ENCODE measurements at places on chromosomes 16 and 17.

DNA sequence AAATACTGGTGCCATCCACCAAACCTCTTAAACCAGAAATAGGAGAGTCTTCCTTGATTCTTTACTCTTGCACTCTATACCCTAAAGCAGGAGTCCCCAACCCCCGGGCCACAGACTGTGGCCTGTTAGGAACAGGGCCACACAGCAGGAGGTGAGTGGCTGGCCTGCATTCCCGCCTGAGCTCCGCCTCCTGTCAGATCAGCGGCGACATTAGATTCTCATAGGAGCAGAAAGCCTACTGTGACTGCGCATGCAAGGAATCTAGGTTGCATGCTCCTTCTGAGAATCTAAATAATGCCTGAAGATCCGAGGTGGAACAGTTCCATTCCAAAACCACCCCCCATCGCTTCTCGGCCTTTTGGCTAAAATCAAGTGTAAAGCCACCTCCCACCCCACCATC lies 30.3 kb upstream of the SRCIN1 start:
- no peaks in the 10 kb centered on the region for H3K4me1 ChIP-seq
- H3K4me3 ChIP-seq = no peak overlapping the region
- no peaks in the 10 kb centered on the region for H3K36me3 ChIP-seq
- no peaks in the 10 kb centered on the region for H3K27me3 ChIP-seq
- peak; percentile 20 for DNase-seq
- no peak overlapping the region for H3K27ac ChIP-seq

- H3K27ac ChIP-seq = no peak overlapping the region
- no peak for DNase-seq
- no peaks in the 10 kb centered on the region for H3K4me1 ChIP-seq
- no peaks in the 10 kb centered on the region for H3K27me3 ChIP-seq
- H3K4me3 ChIP-seq = no peak overlapping the region
- H3K36me3 ChIP-seq = no peaks in the 10 kb centered on the region
These were observed 209.7 kb downstream of the CCDC182 start for GRCh38 chr17:57535249-57535966.

DNA sequence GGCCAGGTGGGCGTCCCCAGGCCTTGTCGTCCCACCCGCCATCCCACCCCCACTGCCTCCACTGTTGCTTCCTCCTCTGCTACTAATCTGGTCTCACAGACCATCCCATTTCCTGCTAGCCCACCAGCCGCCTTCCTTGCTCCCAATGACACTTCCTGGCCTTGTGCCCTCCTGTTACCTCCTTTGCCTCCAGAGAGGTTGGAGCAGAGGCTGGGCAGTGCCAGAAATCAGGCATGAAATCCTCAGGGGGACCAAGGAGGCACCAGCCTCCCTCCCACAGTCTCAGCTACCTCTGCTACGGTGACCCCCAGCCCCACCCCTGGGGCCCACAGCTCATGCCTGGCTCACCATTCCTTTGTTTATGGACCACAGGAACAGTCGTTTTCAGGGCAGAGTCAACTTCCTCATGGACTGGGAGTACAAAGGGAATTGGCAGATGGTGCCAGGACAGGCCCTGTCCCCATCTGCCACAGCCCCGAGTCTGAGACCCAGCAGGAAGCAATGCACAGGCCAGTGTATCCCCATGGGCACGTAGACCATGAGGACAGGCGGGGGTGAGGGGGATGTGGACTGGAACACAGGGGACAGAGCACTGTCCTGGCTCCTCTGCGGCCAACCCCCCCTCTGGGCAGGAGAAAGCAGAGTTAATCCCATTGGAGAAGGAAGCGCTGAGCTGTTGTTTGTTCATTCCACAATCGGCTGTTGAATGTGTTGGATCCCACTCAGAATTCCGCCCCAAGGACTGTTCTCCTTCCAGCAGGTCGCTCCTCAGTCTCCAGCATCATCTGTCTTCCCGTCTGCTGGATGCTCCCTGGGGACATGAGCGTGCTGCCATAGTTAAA lies 2.2 kb upstream of the CDH5 start:
- H3K4me3 ChIP-seq = no peak overlapping the region
- peaks cover 44% of the 10 kb centered on the region for H3K27me3 ChIP-seq
- DNase-seq = peak; percentile 79

DNA sequence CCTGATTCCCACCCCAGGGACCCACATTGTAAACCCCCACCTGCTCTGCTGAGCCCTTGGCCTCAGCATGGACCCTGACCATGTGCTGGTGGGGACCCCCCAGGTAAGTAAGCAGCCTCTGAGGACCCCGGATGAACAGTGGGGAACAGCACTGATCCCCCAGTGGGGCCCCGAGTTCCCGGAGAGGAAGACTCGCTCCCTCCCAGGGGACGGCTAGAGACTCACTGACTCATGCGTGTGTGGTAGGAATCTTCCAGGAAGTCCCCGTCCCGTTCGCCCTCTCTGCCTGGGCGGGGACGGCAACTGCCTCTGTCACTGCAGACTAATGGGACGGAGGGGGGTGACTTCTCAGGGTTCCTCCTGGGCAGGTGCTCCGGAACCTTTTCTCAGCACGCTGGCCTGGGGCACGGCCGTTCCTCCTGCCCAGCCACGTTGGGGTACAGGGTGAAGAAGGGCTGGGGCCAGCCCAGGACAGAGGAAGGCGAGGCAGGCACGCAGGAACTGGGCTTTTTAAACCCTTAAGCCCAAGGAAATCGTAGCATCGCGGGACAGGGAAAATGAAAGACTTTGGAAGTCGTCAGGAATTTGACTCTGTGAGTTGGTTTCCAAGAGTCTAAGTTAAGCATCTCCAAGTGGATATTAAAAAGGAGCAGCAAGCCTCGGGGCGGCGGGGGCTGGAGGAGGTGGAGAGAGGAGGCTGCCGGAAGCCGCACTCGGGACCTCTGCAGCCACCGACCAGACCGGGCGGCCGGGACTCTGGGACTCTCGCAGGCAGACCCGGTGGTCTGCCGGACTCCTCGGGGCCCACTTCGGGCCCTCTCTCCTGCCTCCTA lies 178.7 kb downstream of the SEC14L1 start:
- peaks cover 18% of the 10 kb centered on the region for H3K4me1 ChIP-seq
- DNase-seq = peak; percentile 94
- H3K4me3 ChIP-seq = peak overlapping the region; percentile 58
- peak overlapping the region; percentile 92 for H3K27ac ChIP-seq

DNA sequence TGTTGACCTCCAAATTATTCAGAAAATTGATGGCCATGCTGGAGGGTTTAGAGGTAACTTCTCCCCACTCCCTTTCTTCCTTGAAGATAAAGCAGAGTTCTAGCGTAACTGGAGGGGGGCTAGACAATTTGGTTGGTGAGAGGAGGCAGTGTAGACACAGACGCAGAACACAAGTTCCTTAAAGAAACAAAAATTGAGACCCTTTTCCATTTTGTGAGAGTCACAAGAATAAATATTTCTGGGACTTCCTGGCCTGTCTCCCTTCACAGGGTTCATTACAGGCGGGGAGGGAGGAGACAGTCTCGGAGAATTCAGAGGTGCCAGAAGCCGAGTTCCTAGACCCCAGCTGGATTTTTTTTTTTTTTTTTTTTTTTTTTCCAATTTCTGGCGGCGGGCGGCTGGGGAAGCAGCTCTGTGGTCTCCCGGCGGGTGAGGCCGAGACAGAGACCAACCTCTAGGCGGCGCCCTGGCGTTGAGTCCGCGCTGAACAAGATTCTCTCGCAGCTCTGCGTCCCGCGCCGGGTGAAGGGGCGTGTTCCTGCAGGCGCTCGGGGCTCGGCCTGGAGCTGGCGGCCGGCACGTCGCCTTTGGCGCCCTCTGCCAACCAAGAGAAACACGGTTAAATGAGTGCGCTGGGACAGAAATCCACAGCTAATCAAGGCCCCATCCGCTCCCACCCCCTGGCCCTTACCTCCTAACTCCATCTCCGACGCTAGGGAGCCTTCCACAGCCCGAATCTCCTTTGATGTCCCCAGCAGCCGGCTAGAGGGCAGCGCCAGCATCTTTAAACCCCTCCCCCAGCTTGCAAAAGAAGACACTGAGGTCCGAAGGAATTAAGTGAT lies 10.2 kb upstream of the HOXB9 start:
- H3K4me3 ChIP-seq = no peak overlapping the region
- peaks cover 16% of the 10 kb centered on the region for H3K4me1 ChIP-seq
- H3K36me3 ChIP-seq = no peaks in the 10 kb centered on the region
- DNase-seq = peak; percentile 52
- peaks cover 97% of the 10 kb centered on the region for H3K27me3 ChIP-seq

DNA sequence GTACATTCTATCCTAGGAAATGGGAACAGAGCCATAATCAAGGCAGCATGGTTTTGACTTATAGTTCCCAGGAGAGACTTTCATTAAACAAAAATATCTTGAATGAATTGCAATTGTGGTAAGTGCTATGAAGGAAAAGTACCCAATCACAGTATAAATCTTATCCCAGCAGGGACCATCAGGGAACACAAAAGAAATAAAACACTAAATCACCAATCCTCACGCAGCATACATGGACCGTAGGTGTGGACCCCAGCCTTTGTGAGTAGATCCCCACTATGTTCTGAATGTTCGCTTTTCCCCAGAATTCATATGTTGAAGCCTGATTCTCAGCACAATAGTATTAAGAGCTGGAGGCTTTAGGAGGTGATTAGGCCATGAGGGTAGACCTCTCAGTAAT lies 925.0 kb upstream of the RBFOX1 start:
- H3K27me3 ChIP-seq = no peaks in the 10 kb centered on the region
- no peaks in the 10 kb centered on the region for H3K36me3 ChIP-seq
- no peaks in the 10 kb centered on the region for H3K4me1 ChIP-seq

GRCh38 chr17:70569128-70569527 lies 399.8 kb downstream of the KCNJ2 start:
- no peak overlapping the region for H3K4me3 ChIP-seq
- no peaks in the 10 kb centered on the region for H3K36me3 ChIP-seq
- no peaks in the 10 kb centered on the region for H3K27me3 ChIP-seq
- H3K4me1 ChIP-seq = no peaks in the 10 kb centered on the region
- no peak overlapping the region for H3K27ac ChIP-seq
- DNase-seq = no peak

- H3K36me3 ChIP-seq = no peaks in the 10 kb centered on the region
- H3K4me1 ChIP-seq = no peaks in the 10 kb centered on the region
- H3K27me3 ChIP-seq = no peaks in the 10 kb centered on the region
- no peak overlapping the region for H3K27ac ChIP-seq
- no peak for DNase-seq
- H3K4me3 ChIP-seq = no peak overlapping the region
These were observed 534.9 kb upstream of the HSBP1 start for GRCh38 chr16:83272843-83273242.

GRCh38 chr17:48051706-48052486 lies 3.7 kb downstream of the NFE2L1 start:
- peaks cover 40% of the 10 kb centered on the region for H3K36me3 ChIP-seq
- no peaks in the 10 kb centered on the region for H3K27me3 ChIP-seq

- peaks cover 12% of the 10 kb centered on the region for H3K36me3 ChIP-seq
- no peaks in the 10 kb centered on the region for H3K27me3 ChIP-seq
- H3K4me3 ChIP-seq = peak overlapping the region; percentile 84
- peak overlapping the region; percentile 87 for H3K27ac ChIP-seq
These were observed 1.1 kb upstream of the FASN start for GRCh38 chr17:82098939-82099763.

DNA sequence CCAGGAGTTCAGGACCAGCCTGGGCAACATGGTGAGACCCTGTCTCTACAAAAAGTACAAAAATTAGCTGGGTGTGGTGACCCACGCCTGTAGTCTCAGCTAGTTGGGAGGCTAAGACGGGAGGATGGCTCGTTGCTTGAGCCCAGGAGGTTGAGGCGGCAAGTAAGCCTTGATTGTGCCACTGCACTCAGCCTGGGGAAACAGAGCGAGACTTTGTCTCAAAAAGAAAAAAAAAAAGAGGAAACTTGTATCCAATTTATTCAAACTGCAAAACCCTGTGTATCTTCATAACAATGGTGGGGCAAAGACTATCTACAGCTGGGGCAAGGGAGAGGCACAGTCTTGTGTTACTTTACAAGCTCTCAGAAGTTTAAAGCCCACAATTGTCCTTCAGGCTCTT lies 21.5 kb downstream of the GRB7 start:
- H3K4me3 ChIP-seq = no peak overlapping the region
- peaks cover 27% of the 10 kb centered on the region for H3K27me3 ChIP-seq
- no peak overlapping the region for H3K27ac ChIP-seq
- DNase-seq = no peak
- peaks cover 8% of the 10 kb centered on the region for H3K4me1 ChIP-seq

DNA sequence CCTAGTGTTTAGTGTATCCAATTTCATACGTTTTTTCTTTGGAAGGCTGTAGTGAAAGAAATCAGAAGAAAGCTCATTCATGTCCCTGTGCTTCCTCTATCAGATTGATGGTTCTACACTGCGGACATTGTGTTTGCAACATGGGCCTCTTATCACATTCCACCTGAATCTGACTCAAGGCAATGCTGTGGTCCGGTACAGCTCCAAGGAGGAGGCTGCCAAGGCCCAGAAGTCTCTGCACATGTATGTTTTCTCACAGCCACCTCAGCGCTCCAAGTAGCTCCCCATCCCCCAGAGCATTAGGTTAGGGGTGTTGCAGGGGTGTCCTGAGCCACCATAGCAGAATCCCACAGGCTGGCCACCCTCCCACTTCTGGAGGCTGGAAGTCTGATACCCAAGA lies 25.2 kb downstream of the TMC6 start:
- no peak overlapping the region for H3K4me3 ChIP-seq
- H3K4me1 ChIP-seq = no peaks in the 10 kb centered on the region
- peaks cover 78% of the 10 kb centered on the region for H3K36me3 ChIP-seq

DNA sequence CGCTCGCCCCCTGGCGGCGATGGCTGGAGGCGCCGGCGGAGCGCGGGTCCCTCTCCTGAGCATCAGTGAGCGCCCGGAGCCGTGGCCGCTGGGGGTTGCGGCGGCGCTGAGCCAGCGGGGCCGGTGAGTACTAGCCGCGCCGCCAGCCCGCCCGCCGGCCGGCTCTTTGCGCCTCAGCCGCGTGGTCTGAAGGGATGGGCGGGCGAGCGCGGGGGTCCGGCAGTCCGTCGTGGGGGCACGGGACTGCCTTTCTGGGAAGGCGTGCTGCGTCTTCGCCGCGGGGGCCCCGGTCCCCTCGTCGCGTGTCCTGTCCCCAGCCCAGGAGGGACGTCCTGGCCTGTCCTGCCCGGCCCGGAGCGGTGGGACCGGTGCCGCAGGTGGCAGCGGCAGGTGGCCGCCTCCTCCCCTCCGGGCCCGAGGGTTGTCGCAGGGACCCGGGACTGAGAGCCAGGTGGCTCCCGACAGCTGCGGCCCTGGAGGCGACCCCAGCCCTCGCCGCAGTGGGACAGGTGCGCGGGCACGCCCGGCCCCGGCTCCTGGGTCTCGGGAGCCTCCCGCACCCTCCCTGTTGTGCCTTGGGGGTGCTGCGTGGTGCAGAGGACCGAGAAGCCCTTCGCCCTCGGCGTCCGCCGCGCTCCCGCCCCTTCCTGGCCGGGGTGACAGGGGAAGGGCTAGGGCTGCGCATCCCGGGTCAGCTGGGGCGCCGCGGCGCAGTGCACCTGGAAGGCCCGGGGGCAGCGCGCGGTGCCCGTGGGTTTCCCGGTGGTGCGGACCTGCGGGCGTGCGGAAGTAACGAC lies at the start of gene SPECC1:
SPECC1 (plus strand) TSS at position 58 of the 797 bp plus-strand sequence. CDS start 87,293 bp downstream, outside the sequence.
- H3K4me3 ChIP-seq = peak within 1 kb of the TSS; percentile 67
- no peaks in the 10 kb centered on the region for H3K27me3 ChIP-seq
- peak within 1 kb of the TSS; percentile 94 for H3K27ac ChIP-seq
- H3K36me3 ChIP-seq = no peaks in the 10 kb centered on the region
- no peaks in the 10 kb centered on the region for H3K4me1 ChIP-seq

- no peaks in the 10 kb centered on the region for H3K27me3 ChIP-seq
- H3K4me3 ChIP-seq = no peak overlapping the region
These were observed 33.5 kb upstream of the ENDOV start for GRCh38 chr17:80381416-80381923.

DNA sequence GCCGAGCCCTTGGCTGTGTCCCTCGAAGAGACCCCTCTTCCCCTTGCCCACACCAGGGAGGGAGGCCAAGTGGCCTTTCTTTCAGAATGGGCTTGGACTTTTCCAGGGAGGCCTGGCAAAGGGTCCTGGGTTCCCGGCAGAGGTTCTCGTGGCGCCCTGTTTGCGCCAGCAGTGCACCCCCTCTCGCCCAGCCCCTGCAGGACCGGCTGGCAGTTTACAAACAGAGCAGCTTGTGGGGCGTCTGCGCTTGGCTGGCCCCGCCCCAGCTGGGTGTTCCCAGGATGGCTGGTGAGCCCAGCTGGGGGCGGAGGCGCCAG lies 137.8 kb upstream of the CIBAR2 start:
- H3K27me3 ChIP-seq = peaks cover 4% of the 10 kb centered on the region
- no peak overlapping the region for H3K4me3 ChIP-seq
